ENCODE measurements at places on chromosomes 7 and 10. TPM values are rescaled to one million over a fixed set of nuclear protein-coding genes. Genes with fewer than 3 reads are reported as not detected.

Gene CALHM3
- not detected for total RNA-seq

- H3K27me3 ChIP-seq: peaks cover 11% of the 10 kb centered on the region
- no peak overlapping the region for H3K27ac ChIP-seq
- H3K4me3 ChIP-seq: no peak overlapping the region
- no peak for DNase-seq
- H3K36me3 ChIP-seq: peaks cover 13% of the 10 kb centered on the region
Observed at GRCh38 chr10:73916761-73917470, 6.0 kb downstream of the PLAU start.

Gene BUD31
- total RNA-seq: 73.4 TPM

- H3K36me3 ChIP-seq: no peaks in the 10 kb centered on the region
- H3K4me1 ChIP-seq: peaks cover 5% of the 10 kb centered on the region
- no peak for DNase-seq
Observed at GRCh38 chr10:105359708-105360107, 718.6 kb downstream of the SORCS3 start.

DNA sequence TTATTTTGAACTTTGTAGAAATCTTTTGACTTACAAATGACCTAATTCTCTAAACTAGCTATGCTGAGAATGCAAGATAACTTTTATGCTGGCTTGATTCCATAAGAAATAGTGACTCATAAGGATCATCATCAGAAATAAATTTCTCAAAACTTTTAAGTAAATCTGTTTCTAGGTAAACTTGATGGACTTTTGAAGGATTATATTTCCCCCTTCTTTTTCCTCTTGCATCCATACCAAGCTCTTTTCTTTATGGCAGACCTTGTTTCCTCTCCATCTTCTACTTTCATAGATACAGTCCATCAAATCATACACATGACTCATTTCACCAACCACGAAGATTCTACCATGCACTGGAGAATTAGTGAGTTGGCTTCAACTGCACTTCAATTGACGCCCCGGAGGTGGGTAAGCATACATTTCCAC is 336.3 kb downstream of the KCNMA1 start:
- no peak overlapping the region for H3K4me3 ChIP-seq
- peaks cover 1% of the 10 kb centered on the region for H3K27me3 ChIP-seq
- DNase-seq: no peak
- H3K4me1 ChIP-seq: no peaks in the 10 kb centered on the region

GRCh38 chr10:133258818-133259601 is 17.7 kb downstream of the ADAM8 start:
- H3K4me1 ChIP-seq: no peaks in the 10 kb centered on the region
- H3K36me3 ChIP-seq: no peaks in the 10 kb centered on the region
- H3K27me3 ChIP-seq: peaks cover 15% of the 10 kb centered on the region
- H3K27ac ChIP-seq: no peak overlapping the region

Gene CRPPA
- 3.2 TPM for total RNA-seq

Gene TMEM130
- total RNA-seq: not detected

Gene PNLIPRP1
- not detected for total RNA-seq
